ENCODE measurements at places on chromosomes 3 and 15.

GRCh38 chr3:143366672-143367071, 247.1 kb downstream of the CHST2 start:
- DNase-seq: no peak

- DNase-seq: no peak
Measured at GRCh38 chr3:48885753-48886152, 12.9 kb downstream of the SLC25A20 start.

GRCh38 chr15:85834651-85835050, 39.9 kb upstream of the KLHL25 start:
- no peak for DNase-seq

DNA sequence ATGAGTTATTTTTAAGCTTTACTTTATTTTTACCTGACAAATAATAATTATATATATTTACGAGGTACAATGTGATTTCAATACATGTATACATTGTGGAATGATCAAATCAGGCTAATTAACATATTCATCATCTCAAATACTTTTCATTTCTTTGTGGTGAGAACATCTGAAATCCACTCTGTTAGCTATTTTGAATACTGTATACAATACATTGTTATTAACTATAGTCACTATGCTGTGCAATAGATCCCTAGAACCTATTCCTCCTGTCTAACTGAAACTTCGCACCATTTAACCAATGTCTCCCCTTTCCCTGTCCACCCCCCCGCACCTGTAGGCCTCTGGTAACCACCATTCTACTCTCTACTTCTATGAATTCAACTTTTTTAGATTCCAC, 7.9 kb upstream of the SPPL2A start:
- no peak for DNase-seq

- DNase-seq: no peak
Measured at GRCh38 chr3:72985576-72985975, 11.0 kb upstream of the PPP4R2 start.

- no peak for DNase-seq
Measured at GRCh38 chr3:72768006-72768441, 80.2 kb downstream of the SHQ1 start.

- no peak for DNase-seq
Measured at GRCh38 chr3:42053476-42053875, 37.7 kb upstream of the TRAK1 start.

DNA sequence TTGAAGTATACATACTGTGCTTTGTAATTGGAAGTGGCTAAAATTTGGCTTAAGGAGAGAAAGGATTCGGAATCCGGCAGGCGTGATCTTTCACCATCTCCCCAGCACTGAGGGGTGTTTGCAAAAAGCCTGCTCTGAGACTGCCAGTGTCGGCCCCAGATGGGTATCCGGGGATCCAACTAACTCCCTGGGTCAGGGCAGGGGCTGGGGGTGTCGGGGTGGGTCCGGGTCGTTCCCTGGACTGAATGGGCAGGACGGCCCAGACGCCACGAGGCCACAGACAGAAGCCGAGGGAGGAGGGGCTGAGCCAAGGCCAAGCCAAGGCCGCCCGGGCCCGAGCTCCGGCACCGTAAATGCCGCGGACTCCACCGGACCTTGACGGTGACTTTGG, 349 bp downstream of the PPIB start:
- no peak for DNase-seq

DNA sequence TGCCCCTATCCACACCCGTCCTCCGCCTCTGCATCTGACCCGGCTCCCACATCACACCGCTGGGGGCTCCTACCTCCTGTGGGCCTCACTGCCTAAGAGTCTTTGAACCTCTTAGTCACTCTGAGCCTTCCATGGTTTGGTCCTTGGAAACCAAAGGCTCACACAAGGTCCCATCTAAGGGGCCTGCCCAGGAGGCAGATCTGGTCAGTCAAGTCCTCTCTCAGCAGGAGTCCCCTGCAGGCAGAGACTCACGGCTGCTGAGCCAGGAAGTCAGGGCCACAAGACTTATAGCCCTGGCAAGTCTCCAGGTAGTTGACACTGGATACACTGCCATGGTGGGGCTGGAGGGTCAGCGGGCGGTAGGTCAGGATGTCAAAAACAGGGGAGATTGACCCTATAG, 31.2 kb upstream of the ALDH1L1 start:
- no peak for DNase-seq

- DNase-seq: peak; percentile 95
Measured at GRCh38 chr3:146503461-146504202, 34.3 kb upstream of the PLSCR2 start.

- no peak for DNase-seq
Measured at GRCh38 chr3:153625506-153625905, 463.5 kb downstream of the RAP2B start.

GRCh38 chr3:30502051-30502741, 104.2 kb upstream of the TGFBR2 start:
- DNase-seq: peak; percentile 61

GRCh38 chr15:87682527-87682926, 574.0 kb downstream of the NTRK3 start:
- DNase-seq: no peak

DNA sequence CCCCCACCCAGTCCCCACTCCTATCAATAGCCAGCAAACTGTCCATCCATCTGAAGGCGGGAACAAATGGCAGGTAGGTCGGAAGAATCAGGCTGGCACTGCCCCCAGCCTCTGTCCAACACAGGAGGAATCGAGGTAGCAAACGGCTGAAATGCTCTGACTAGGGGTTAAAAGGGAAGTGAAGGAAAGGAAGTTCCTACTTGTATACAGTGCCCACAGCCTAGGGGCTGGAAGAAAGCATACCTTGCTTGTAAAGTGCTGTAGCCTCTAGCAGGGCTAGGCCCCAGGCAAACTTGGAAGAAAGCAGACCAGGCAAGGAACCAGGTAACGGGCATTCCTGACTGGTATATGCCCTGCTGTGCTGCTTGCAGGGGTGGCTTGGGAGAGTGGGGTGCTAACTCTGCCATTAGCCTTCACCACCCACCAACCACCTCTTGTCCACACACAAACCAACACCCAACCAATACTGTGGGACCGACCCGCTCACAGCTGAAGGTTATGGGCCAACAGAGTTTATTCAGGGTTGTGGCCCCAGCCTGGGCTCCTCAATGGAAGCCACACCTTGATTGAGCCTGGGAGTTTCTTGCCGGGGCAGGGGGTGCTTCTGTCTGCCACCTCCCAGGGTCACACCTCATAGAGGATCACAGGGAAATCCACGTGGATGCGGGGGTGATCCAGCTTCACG, 2.4 kb downstream of the TUSC2 start:
- DNase-seq: no peak

DNA sequence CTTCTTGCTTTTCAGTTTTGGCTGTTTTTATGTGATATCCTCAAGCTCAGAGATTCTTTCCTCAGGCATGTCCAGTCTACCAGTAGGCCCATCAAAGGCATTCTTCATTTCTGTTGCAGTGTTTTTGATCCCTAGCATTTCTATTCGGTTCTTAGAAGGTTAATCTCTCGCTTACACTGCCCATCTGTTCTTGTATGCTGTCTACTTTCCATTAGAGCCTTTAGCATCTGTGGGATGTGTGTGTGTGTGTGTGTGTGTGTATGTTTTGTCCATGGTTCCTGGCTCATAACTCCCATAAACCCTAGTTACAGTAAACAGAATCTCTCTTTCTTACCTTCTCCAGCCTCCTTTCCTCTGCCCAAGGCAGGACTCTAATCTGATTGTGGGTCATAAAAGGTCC, 5.1 kb upstream of the SLC22A13 start:
- DNase-seq: no peak

DNA sequence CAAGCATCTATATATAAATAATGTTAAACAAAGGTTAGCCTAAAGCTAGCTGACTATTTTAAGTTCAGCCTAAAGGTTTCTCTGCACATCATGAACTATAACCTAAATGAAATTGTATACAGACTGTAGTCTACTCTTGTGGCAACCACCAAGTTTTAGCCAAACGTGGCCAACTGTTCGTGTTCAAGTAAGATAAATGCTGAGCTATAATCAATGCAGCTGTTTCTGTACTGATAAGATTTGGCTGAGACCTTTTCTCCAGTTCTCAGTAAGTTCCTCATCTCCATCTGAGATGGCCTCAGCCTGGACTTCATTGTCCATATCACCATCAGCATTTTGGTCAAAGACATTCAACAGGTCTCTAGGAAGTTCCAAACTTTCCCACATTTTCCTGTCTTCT, 43.7 kb upstream of the IGSF10 start:
- DNase-seq: no peak

DNA sequence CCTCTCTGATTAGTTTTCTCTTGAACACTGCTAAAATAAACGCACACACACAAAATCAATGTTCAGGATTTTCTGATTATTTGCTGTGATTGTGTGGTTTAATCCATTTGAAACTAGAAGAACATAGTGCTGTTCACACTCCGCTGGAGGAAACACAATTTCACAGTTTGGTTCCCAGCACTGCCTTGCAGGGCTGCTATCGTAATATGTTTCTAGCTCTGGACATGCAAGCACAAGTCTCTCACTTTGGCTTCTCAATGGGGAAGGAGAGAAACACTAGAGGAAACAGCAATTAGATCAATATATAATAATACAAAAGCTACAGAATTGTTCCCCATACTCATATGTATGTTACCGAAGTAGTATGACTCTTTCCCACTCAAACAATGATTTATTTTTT, 299.5 kb downstream of the NSUN3 start:
- DNase-seq: peak; percentile 26

GRCh38 chr15:30985081-30985531, 6.3 kb downstream of the MTMR10 start:
- DNase-seq: no peak

GRCh38 chr15:98845138-98845884, 162.3 kb downstream of the PGPEP1L start:
- peak; percentile 57 for DNase-seq

- peak; percentile 82 for DNase-seq
Measured at GRCh38 chr3:9168241-9168741, 81.2 kb downstream of the SRGAP3 start.

GRCh38 chr3:114336122-114336697, 42.4 kb downstream of the TIGIT start:
- no peak for DNase-seq

- peak; percentile 65 for DNase-seq
Measured at GRCh38 chr3:136042608-136043221, 77.2 kb downstream of the PPP2R3A start.

DNA sequence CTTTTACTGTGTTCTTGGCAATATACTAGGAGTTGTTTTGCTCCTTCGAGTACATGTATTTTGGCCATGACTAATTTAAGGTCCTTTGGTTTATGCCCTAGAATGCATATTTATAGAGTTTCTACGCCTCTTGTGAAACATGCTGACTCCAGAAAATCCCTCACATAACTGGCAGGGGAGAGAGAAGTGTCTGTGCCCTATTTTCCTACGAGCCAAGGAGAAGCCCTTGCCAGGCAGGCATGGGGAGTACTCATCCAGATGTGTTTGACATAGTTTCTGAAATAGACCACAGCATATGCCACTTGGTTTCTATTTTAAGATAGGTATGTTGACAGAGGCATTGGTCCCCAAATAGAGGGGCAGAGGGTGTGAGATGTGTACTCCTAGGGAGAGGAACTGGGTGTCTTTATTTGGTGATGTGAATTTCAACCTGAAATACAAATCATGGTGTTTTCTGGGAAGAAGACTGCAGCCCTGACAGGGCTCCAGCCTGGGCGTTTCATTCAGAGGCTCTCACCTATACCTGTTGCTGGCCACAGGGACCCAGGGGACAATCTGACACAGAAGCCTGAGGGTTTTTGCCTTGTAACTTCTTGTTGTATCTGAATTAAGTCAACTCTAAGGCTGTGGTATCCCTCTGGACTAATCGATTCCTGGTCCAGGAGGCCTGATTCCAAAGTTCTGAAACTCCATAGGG, 267.8 kb upstream of the C2CD4B start:
- no peak for DNase-seq

GRCh38 chr3:150790629-150791028, 27.7 kb upstream of the SIAH2 start:
- no peak for DNase-seq

GRCh38 chr3:22565393-22565792, 637.7 kb upstream of the UBE2E2 start:
- no peak for DNase-seq

GRCh38 chr3:12521010-12521409, 24.3 kb downstream of the MKRN2OS start:
- no peak for DNase-seq

DNA sequence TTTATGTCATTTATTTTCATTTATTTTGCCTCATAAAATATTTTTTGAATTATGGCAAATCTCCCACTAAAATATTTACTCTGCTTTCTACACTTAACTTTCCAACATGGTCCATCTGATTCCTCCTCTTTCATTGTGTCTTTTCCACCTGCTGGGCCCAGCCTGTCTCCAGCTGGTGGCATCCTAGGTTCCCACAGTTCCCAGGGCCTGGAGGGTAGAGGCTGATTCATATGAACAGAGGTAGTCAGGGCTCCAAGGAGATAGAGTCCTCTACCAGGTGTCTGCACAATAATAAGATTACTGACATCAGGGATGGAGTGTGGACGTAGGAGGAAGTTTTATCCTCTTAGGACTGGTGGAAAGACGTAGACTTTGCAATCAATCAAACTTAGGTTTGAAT, 14.3 kb downstream of the ZBTB38 start:
- peak; percentile 66 for DNase-seq

DNA sequence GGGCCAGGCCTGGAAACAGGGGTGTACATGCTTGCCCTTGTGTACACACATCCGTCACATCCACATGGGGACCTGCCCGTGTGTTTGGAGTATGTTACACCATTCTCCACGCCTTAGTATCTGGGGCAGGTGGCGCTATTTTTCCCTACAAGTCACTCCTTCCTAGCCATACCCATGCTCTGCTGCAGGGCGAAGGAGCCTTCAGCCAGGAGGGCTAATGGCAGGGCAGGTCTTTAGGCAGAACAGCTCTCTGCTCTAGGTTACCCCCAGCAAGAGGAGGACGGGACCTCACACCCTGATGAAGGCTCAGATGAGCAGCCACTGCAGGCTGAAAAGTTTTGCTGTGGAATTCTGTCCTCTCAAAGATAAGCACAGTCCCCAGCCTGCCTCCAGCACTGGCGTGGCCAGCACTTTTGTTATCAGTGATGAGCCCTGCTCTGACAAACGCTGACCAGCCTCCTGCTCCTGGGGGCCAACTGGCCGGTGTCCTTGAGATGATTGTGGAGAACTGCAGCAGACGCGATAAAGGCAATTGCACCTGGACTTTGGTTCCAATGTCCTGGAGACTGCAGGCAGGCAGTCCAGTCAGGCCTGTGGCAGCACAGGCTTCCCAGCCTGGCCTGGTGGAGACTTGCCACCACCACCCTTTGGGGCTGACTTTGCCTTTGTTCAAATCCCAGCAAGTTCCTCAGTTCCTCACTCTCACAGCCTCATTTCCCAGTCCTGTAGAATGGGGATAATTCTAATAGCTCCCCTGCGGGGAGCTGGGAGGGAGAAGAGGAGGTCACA, 19.8 kb upstream of the PIGZ start:
- DNase-seq: peak; percentile 36

Measured in epithelial cell of esophagus (primary cell).